ENCODE measurements at places on chromosomes 5 and 9. TPM values are rescaled to one million over a fixed set of nuclear protein-coding genes. Genes with fewer than 3 reads are reported as not detected.

NMUR2 gene
- polyA plus RNA-seq, result 0.94 TPM

SPRY4 gene
- polyA plus RNA-seq, result 30.2 TPM

IFNA21 gene
- not detected for polyA plus RNA-seq

PHAX gene
- polyA plus RNA-seq, result 64.2 TPM

PCDHGA3 gene
- polyA plus RNA-seq, result 6.2 TPM

INSL4 gene
- not detected for polyA plus RNA-seq

DNA sequence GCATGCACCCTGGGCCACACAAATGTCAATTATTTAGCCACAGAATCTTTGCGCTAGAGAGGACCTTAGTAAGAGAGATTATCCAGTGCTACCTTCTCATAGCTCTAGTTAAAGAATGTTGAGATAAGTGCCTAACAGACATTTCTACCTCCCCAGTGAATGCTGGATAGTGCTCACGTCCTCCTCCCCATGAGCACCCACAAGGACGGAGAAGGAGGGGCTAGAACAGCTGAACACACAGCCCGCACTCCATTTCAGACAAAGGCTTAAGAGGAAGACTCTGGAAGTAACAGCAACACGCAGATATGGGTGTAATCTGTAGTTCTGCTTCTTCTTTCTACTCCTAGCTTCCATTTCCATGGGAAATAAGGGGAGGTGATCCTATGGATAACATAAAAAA, 120.5 kb downstream of the FEM1C start:
- DNase-seq, result no peak

GRCh38 chr9:134034215-134035040, 9.1 kb downstream of the BRD3OS start:
- DNase-seq, result no peak

GRCh38 chr5:121350181-121350930, 501.3 kb upstream of the FTMT start:
- DNase-seq, result no peak

- DNase-seq, result no peak
These were observed 24.0 kb downstream of the ZFR start for GRCh38 chr5:32420506-32420905.

- no peak for DNase-seq
These were observed 95.8 kb downstream of the CNTLN start for GRCh38 chr9:17230646-17231045.

- DNase-seq, result no peak
These were observed 383.9 kb downstream of the MAT2B start for GRCh38 chr5:163889369-163889768.

DNA sequence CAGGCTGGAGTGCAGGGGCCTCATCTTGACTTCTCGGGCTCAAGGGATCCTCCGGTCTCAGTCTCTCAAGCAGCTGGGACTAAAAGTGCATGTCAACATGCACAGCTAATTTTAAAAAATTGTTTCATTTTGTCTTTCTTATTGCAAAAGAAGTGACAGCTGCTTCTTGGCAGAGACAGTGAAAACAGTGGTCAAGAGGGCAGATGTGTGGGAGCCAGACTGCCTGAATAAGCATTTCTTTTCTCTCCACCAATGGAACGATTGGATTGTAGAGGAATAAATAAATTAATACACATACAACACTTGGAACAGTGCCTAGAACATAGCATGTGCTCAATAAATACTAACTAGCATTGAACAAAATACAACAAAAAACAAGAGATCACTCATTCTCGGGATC, 27.4 kb upstream of the KIF4B start:
- no peak for DNase-seq

GRCh38 chr5:157303667-157304327, 37.9 kb downstream of the CYFIP2 start:
- DNase-seq, result no peak

All from left renal pelvis (tissue), 4 donors.